ENCODE measurements at places on chromosomes 7 and 10.

GRCh38 chr7:50415844-50416364 lies 34.2 kb downstream of the FIGNL1 start:
- no peak for DNase-seq

- DNase-seq: no peak
Observed at GRCh38 chr7:106774768-106775551, 90.1 kb upstream of the PIK3CG start.

- DNase-seq: no peak
Observed at GRCh38 chr10:122164815-122165483, 106.1 kb upstream of the BTBD16 start.

DNA sequence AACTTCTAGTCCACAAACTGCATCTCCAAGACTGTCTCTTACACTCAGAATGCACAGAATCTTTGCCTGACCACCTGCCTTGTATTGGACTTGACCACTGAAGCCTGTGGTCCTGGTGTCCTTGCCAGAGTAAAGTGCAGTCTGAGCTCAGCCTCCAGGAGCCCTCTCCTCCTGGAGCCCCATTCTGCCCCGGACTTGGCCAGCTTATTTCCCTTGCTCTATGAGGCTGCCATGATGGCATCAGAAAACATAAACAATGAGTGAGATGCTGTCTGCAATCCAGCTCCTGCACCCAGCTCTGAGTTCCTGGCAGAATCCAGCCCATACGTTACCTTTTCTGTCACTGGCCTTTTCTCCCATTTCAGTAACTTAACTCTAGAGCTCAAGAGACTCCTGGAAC lies 494.6 kb downstream of the PLXNA4 start:
- DNase-seq: no peak

- DNase-seq: no peak
Observed at GRCh38 chr7:25922296-25922695, 229.7 kb upstream of the NFE2L3 start.

DNA sequence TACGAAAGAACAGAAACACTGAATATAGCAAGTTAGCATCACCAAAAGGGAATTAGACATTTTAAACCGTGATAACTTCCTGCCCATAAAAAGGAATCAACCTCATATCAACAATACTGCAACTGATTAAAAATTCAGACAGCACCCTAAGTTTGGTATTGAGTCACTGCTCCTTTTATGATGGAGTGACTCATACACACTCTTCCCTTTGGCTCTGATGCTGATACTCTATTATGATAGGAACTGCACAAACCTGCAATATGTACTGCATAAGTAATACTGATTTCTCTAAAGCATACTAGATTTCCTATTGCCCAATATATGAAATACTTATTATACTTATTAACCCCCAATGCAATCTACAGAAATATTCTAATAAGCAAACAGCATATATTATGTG lies 118.7 kb downstream of the PARD3 start:
- DNase-seq: no peak

GRCh38 chr7:72465521-72465920 lies 53.4 kb upstream of the CALN1 start:
- no peak for DNase-seq

GRCh38 chr7:85561706-85562105 lies 374.9 kb upstream of the SEMA3D start:
- no peak for DNase-seq

DNA sequence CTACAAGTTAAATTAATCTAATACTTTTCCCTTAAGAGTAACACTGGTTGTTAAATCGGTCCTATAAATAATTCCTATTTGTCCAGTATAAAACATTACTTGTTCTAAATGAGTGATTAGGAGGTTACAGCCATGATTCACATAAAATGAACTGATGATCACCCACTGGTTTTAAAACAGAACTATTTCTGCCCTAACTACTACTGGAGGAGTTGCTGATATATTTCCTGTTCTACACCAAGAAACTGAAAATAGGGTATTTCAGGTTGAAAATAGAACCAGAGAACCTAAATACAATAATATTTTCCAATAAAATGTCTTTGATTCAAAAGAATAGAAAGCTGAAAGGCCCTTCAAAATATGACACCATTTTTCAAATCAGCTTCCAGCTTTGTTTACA lies 30.9 kb downstream of the DNAJC1 start:
- no peak for DNase-seq

GRCh38 chr7:30751696-30752273 lies at the start of gene INMT:
INMT (plus strand) TSS chr7:30752135; CDS start chr7:30752151, 16 bp downstream.
- no peak for DNase-seq

DNA sequence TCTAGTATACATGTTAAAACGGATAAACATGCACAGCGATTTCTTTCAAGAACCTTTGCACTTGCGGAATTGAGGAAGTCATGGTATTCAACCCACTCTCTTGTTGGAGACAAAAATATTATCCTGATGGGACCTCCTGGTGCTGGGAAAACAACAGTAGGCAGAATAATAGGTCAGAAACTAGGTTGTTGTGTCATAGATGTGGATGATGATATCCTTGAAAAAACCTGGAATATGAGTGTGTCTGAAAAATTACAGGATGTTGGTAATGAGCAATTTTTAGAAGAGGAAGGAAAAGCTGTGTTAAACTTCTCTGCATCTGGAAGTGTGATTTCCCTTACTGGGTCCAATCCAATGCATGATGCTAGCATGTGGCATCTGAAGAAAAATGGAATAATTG lies 6.9 kb downstream of the THNSL1 start:
- no peak for DNase-seq

- DNase-seq: no peak
Observed at GRCh38 chr10:100036850-100037249, 27.1 kb upstream of the DNMBP start.

DNA sequence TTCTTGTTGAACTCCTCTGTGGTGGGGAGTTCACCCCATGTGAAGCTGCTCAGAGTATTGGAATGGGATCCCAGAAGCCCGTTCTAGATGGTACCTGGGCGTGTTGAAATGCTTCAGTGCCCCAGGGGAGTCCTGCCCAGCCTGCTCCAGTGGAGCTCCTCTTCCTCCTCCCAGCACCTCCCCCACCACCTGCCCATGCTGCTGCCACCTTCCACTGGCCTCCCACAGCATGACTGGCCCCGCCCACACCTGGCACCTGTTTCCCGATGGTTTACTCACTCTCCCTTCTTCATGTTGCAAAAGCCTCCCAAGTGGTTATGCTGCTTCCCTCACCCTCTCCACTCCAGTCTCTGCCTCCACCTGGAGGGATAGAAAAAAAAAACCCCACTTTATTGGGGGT lies 32.2 kb upstream of the PCBD1 start:
- DNase-seq: no peak

- no peak for DNase-seq
Observed at GRCh38 chr7:79405368-79405767, 48.1 kb downstream of the MAGI2 start.

- DNase-seq: no peak
Observed at GRCh38 chr7:155884225-155885166, 72.2 kb upstream of the SHH start.

DNA sequence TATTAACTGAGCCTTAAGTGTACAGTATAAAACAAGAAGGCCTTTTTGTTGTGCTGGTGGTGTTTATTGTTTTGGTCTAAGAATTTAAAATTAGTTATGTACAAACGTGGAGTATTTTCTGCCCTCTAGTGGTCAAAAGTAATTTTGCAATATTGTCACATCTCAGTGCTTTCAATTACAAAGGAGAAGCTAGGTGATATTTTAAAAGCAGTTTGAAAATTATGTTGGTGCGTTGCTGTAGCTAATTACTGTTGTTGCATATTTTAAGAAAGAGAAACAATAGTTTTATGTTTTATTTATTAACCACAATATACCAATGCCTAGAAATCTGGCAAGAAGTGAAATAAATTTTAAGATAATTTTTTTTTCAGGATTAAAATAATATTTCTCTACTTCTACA lies 11.4 kb downstream of the NPVF start:
- no peak for DNase-seq

- DNase-seq: no peak
Observed at GRCh38 chr7:5421714-5422395, 1.8 kb downstream of the TNRC18 start.

GRCh38 chr10:15660990-15661389 lies 58.7 kb downstream of the ITGA8 start:
- no peak for DNase-seq

GRCh38 chr7:79454361-79454960 lies 994 bp upstream of the MAGI2 start:
- no peak for DNase-seq

DNA sequence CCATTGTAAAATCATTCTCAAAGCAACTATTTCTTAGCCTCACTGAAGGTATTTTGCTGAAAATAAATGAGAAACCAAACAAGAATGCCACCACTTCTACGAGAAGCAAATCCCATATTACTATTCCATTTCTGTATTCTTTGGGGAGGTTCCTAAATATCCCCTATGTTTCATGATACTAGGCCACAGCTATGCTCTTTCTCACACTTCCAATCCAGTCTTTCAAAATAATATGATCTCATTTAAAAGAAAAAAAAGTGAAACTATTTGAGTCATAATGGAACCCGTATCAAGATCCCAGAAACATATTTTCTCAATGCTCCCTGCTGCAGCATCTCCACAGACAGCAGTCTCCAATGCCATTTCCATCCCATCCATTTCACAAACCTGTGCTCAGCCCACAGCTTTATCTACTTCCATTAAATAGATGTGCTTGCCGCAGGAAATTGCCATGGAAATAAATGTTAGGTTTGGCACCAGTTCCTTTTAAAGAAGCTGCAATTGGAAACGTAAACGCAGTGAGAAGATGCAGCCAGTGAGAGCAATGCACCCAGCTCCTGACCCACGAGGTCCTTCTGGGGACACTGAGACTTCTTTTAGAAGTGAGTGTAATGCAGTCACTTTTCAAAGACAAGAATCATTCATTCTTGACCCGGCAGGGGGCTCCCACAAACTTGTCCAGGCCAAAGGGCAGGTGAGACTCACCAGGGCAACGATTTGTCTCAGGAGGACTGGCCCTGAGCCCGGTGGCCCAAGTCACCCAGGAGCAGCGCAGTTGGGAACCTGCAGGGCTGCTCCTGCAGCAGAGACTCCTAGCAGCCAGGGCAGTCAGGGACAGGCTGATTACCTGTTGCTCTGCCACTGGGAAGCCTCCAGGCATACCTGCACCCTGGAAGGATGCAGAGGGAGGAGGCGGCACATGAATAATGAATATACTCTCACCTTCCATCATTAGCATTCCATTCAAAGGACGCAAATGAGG lies 99.6 kb downstream of the C10orf90 start:
- DNase-seq: no peak

DNA sequence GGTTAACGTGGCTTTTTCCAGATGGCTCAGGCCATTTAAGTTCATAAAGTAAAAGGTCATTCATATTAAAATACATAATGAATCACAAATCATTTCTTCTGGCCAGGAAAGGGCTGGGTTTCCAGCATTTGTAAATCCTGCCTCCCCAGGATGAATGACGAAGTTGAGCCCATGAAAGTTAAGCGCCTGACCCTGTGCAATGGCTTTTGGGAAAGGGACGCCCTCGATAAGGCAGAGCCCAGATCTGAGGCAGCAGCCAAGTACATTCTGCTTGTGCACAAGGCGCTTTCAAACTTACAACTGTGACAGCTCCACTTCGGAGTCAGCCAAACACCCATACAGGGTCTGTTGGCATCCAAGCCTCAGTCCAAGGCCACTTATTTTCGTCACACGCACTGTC lies 2.8 kb downstream of the GIMAP6 start:
- no peak for DNase-seq

DNA sequence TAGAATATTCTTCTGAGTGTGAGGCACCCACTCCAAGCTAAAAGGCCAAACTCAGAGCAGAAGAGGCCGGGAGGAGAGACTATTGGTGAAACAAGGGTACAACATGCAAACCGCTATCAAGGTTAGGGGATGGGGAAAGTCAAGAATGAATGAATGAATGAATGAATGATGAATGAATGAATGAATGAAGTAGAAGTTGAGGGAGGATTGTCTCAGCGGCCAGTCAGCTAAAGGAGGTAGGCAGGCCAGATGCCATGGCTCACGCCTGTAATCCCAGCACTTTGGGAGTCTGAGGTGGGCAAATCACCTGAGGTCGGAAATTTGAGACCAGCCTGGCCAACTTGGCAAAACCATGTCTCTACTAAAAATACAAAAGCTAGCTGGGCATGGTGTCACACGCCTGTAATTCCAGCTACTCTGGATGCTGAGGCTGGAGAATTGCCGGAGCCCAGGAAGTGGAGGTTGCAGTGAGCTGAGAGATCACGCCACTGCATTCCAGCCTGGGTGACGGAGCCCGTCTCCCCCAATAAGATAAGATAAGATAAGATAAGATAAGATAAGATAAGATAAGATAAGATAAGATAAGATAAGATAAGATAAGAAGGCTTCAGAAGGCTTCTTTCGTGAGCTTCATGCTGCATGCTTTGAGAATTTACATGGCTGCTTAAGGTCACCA lies 250.8 kb downstream of the CCDC3 start:
- no peak for DNase-seq

GRCh38 chr10:84428711-84429110 lies 100.3 kb downstream of the CCSER2 start:
- DNase-seq: no peak

DNA sequence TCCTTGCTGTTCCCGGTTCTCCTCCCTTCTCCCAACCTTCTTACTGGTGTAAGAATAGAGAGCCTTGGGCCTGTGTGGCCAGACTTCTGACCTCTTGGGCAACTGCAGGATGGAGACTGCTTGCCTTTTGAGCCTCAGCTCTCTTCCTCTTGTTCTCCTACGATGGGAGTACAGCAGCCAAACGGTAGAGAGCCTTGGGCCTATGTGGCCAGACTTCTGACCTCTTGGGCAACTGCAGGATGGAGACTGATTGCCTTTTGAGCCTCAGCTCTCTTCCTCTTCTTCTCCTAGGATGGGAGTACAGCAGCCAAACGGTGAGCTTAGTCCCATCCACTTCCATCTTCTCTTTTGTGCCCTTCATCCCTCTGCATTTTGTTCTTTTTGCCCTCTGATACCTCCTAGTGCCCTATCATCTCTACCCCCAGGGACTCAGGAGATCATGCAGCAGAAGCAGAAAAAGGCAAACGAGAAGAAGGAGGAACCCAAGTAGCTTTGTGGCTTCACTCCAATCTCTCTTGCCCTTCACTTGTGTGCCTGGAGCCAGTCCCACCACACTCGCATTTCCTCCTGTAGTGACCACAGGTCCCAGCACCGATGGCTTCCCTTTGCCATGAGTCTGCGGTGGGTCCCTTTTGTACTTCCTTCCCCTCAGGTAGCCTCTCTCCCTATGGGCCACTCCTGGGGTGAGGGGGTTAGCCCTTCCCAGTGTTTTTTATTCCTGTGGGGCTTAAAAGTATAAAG lies 15.3 kb downstream of the SLC25A13 start:
- DNase-seq: no peak

GRCh38 chr7:143345428-143345900 lies 17.0 kb downstream of the FAM131B start:
- DNase-seq: peak; percentile 44

- no peak for DNase-seq
Observed at GRCh38 chr7:151834271-151835035, 42.5 kb downstream of the PRKAG2 start.

GRCh38 chr7:31991846-31992245 lies 78.4 kb downstream of the PDE1C start:
- DNase-seq: no peak
